ENCODE measurements at places on chromosomes 6 and 20.

- no peak for DNase-seq
Measured at GRCh38 chr6:15077006-15077405, 168.9 kb upstream of the JARID2 start.

- no peak for DNase-seq
Measured at GRCh38 chr20:4009309-4009708, 6.0 kb downstream of the RNF24 start.

GRCh38 chr6:159899994-159900745 is 9.4 kb downstream of the MAS1 start:
- peak; percentile 77 for DNase-seq

GRCh38 chr6:35370124-35370741 is 27.9 kb downstream of the PPARD start:
- peak; percentile 46 for DNase-seq

GRCh38 chr20:10780901-10781300 is 107.1 kb upstream of the JAG1 start:
- DNase-seq, result no peak

DNA sequence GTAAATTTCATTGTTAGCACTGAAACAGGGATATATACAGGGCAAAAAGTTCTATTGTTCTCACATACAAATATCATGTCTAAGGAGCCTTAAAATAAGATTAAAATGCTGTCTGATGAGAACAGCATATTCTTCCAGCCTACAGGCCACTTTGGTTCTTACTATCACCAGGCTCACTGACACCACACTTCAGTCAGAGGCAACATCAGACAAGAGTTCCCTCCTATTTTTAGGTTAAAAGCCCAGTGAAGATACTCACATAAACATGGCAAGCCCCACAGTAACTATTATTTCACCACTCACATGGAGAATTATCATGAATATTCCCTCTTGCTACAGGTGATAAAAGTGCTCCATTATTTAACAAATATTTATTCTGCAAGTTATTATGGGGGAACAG is 175.8 kb downstream of the ISM1 start:
- no peak for DNase-seq

GRCh38 chr6:135380793-135381192 is 116.7 kb downstream of the AHI1 start:
- no peak for DNase-seq

- DNase-seq, result no peak
Measured at GRCh38 chr6:41408576-41408975, 73.2 kb downstream of the NCR2 start.

DNA sequence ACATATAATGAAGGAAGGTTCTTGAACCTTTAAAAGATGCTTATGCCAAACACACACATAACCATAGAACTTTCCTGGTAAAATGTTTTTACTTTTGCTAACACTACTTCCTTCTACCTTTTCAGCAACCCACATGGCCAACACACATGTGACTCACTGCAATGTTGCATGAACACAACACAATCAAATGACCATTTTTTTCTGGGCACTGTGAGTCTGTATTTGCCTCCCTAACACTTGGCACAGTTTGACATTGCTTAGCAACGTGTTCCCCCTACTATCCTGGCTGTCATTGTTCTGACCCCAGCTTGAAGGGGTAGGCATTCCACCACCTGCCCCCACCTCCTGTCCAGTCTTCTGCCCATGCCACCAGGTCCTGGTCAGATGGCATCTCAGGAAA is 204.8 kb upstream of the PRND start:
- no peak for DNase-seq

DNA sequence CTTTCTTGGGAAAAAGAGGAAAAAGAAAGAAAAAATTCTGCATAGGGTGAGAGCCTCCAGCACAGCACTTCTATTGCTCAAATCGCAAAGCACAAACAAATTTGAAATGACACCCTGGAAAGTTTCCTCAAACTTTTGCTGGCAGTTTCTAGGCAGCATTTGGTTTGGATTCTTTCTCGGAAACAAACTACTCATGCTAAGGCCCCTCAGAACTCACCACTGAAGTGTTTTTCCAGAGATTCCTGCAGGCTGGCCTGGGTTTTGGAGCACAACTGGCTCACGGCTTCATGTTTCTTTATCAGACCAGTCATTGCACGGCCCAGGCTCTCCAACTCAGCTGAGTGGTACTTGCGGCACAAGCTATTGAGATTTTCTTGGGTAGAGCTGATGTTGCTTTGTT is 237.8 kb downstream of the SYNE1 start:
- no peak for DNase-seq

DNA sequence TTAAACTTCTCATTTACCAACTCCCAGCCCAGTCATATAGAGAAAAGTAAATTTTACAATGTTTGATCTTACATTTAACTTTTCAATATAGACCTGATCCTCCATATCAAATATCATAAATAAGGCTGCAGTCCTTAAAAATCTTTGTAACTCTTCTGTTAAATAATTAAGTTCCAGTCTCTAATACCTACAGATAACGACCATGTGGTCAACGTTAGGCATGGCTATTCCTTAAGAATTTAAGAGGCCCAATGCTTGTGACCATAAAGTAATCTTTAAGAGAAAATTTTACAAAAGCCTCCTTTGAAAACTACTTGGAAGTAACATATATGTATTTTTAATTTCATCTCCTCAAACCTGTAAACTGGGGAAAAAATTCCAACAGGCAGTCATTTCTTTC is 1.6 kb downstream of the FBXO5 start:
- DNase-seq, result no peak

GRCh38 chr6:101845172-101845571 is 451.7 kb downstream of the GRIK2 start:
- DNase-seq, result no peak

GRCh38 chr20:37907677-37908401 is 4.9 kb downstream of the VSTM2L start:
- DNase-seq, result peak; percentile 4

GRCh38 chr6:83511266-83511665 is 1.1 kb upstream of the PRSS35 start:
- DNase-seq, result no peak

GRCh38 chr20:21090721-21091120 is 15.4 kb downstream of the LINC00237 start:
- DNase-seq, result no peak

DNA sequence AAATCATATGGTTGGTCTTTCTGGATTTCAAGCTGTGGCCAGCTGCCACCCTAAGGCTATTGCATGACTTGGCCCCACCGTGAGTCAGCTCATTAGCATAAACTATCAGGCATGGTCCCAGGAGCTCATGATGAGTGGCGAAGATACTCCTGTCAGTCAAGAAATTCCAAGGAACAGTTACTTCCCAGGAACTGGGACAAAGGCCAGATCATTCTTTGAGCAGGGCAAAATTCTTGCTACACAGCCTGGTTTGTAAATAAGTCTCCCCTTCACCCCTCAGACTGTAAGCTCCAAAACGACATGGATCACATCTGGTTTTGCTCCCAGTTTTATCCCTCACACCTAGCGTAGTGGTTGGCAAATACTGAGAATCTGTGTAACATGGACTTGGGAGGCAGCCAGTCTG is 33.0 kb upstream of the KIAA1586 start:
- DNase-seq, result peak; percentile 30

DNA sequence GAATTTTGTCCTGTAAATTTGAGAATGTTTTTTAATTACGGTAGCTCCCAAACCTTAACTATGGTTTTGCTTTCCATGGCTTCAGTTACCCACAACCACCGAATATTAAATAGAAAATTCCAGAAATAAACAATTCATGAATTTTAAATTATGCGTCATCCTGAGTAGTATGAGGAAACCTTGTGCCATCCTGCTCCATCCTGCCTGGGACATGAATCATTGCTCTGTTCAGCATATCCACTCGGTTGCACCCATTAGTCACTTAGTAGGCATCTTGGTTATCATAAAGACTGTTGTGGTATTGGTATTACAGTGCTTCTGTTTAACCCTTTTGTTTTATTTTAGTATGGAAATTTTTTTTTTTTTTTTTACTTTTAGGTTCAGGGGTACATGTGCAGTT is 39.7 kb downstream of the KCNS1 start:
- DNase-seq, result peak; percentile 51

DNA sequence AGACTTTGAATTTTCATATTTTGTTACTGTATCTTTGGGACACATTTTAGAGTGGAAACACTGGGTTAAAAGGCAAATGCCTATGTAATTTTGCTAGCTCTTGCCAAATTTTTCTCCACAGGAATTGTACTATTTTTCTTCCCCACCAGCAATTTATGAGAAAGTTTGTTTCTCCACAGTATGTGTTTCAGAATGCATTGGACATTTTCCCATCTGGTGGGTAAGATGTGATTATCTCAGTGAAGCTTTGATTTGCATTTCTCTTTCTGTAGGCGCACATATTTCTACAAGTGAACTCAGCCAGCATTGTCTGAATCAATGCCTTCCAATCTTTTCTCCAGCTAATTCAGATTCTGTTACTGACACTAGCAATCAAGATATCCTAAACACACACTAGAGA is 157.8 kb downstream of the RCAN2 start:
- no peak for DNase-seq

DNA sequence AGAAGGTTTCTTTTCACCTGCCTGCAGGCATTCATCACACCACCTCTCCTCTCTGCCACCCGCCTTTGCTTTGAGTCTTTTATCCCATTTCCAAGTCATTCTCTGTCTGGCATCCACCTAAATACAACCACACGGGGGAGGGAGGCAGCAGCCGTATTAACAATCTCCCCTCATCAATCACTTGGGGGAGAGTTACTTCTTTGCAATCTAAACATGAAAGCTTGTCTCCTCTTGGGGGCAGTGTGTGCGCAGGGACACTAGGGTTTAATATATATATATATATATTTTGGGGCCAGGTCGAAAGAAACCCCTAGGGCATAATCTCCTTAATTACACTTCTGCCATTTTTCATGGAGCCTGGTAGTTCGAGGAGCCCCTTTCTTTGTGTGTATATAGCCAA is 214.5 kb downstream of the TSHZ2 start:
- DNase-seq, result no peak

GRCh38 chr6:51655517-51655916 is 431.9 kb downstream of the PKHD1 start:
- DNase-seq, result no peak

DNA sequence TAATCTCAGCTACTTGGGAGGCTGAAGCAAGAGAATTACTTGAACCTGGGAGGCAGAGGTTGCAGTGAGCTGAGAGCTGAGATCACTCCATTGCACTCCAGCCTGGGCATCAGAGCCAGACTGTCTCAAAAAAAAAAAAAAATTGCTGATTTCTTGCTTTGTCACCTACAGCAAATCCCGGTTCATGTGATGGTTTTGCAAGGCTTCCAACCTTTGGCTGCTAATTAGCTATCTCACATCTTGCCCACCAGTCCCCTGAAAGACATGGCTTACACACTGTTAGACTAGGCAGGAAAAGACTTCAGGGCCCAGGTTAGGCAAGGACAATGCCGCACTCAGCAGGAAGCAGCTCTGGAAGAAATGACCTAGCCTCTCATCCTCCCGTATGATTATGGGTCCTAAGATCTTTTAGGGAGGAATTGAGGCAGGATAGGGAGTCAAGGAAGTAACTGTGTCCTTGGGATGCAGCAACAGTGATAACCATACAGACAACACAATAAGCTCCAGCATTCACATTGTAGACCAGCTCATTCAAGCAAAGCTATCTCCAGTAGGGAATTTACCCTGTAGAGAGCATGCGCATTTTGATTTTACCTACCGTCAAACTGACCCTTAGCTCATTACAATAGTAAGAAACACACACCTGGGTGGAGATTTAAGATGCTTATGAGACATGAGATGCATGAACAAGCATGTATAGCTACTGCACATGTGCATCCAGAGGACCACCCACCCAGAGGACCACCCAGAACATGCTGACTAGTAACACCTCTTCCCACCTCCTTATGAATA is 40.5 kb upstream of the POU5F1 start:
- DNase-seq, result no peak

GRCh38 chr20:49666911-49667310 is 46.8 kb downstream of the B4GALT5 start:
- DNase-seq, result no peak

DNA sequence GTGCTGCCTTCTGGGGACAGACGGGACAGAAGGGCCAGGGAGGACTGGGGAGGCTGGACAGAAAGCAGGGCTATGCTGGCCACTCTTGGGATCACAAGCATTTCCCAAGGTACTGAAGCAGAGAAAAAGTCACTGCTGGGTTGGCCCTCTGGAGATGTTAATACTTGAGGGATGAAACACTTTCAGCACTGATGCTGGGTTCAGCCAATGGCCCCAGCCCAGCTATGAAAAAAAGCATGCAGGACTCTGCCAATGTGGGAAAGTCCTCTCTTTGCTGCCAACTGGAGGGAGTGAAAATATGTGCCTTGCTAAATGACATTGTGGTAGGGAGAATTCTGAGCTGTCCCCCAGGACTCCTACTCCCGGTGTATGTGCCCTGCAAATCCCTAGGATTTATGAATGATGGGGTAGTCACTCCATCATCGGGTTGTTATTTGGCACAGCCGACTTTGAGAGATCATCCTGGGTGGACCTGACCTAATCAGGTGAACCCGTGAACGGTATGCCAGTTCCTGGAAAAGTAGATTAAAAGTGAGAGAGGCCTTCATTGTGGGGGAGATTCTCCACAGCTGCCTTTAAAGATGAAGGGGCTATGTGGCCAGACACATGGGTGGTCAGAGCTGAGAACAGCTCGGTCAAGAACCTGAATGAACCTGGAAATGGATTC is 119.9 kb upstream of the TRAF3IP2 start:
- no peak for DNase-seq

GRCh38 chr6:113648698-113649097 is 208.4 kb upstream of the MARCKS start:
- DNase-seq, result no peak

DNA sequence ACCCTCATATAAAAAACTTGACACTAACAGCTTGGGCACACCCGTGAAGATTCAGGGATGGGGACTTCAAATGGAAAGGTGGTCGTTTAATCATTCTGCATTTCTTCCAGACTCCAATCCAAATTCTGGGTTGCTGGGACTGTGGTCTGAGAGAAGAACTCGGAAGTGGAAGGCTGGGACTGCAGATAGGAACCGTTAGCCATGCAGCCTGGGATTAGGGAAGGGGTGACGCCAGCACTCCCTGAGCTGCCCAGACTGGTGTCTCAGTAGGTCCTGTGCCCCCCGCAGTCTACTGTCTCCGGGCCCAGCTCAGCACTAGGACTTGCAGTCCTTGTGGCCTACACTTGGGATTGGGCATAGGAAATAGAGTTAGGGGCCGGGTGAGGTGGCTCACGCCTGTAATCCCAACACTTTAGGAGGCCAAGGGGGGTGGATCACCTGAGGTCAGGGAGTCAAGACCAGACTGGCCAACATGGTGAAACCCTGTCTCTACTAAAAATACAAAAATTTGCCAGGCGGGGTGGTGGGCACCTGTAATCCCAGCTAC is 511 bp upstream of the CLIC1 start:
- DNase-seq, result no peak

GRCh38 chr6:139007428-139007827 is 19.4 kb upstream of the REPS1 start:
- DNase-seq, result no peak

GRCh38 chr6:151499551-151499950 is 5.7 kb downstream of the CCDC170 start:
- no peak for DNase-seq

DNA sequence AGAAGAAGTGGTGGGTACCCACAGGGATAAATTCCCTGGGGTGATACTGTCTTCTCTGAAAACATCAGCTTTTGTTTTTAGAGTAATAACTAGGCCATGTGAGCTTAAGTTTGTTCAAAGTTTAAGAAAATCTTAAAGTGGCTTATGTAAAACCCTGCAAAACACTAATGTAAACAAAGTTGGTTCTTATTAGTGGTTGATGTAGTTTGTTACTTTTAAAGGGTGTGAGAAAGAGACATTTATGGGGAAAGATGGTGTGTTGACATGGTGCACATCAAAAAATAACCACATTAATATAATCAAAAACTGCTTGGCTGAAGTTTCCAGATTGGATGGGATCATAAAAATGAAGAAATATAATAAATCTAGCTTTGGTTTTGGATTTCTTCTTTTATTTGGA is 119.9 kb downstream of the LAMP5 start:
- no peak for DNase-seq

Data from AG04450 (cell line).